ENCODE measurements at places on chromosomes 1 and 21.
A peak's percentile ranks its signal among the peaks of the same experiment; 100 is the strongest.

DNA sequence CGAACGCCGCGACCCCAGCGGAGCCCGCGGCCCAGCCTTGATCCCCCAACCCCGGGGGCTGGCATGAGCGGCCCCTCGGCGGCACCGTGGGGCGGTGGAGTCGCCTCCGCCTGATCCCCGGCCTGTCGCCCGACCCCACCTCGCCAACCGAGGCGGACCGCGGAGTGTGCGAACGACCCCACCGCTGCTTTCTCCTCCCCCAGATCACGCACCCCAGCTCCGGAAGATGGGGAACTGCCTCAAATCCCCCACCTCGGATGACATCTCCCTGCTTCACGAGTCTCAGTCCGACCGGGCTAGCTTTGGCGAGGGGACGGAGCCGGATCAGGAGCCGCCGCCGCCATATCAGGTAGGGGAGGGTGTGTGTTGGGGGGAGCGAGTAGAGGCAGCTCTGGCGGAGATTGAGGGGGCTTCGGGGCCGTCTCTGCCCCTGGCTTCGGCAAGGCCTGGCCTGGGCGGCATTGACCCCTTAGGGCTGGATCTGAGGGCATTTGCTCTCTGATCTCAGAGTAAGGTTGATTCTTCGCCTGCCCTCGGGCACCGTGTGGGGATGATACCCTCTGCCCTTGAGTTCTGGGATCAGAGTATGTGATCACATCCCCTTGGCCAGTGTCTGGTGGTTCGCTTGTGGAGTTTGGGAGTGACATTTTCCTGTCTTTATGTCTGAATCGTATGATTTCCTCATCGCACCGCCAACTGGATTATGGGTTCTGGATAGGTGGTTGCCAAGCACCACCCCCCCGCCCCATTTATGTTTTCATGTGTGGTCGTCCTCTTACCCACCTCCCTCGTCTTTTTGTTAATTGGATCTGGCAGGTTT, 668 bp downstream of the RNF11 start:
- peak; percentile 78 for DNase-seq

GRCh38 chr1:180183426-180183825, 28.8 kb downstream of the QSOX1 start:
- DNase-seq: no peak

- DNase-seq: no peak
Observed at GRCh38 chr21:33998402-33998801, 75.0 kb upstream of the MRPS6 start.

- no peak for DNase-seq
Observed at GRCh38 chr1:54456921-54457529, 50.8 kb upstream of the SSBP3 start.

- peak; percentile 80 for DNase-seq
Observed at GRCh38 chr1:101309334-101310311, 72.8 kb downstream of the S1PR1 start.

DNA sequence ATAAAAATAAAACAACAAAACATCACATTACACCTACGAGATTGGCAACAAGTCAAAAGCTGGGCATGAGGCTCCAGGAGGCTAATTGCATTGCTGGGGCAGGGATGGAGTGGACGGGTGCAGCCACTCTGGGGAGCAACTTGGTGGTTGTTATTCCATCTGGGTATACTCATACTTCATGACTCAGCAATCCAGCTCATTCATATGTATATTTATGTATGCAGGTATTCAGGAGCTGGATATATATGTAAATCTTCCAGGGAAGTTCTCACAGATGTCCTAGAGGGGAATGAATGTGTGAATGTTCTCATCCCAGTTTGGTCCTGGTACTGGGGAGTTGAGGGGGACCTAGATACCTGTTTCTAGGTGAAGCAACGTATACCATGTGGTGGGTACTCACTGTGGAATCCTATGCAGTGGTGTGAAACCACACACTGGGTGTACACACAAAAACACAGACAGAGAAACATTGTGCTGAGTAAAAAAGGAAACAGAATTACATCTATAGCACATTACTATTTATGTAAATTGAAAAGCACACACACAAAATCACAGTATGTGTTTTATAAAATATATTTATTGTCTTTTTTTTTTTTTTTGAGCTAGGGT, 79.7 kb upstream of the RAB4A start:
- DNase-seq: no peak

DNA sequence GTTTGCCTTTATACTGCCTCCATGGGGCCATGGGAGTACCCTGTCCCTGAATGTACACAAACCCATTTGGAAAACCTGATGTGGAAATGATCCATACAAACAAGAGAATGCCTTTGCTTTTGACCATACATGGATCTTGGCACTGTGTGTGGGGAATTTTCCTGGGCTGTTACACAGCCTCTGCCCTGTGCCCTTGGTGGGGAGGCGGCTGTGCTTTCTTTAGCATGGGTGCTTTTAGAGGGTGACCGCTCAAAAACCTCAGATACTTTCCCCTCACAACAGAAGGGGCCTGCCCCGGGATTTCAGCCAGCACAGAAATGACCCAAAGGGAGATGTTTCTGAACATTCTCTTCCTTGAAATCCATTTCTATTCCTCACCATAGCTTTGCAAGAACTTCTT, 194.8 kb downstream of the LMO4 start:
- no peak for DNase-seq

GRCh38 chr1:231039161-231040018, 664 bp downstream of the FAM89A start:
- peak; percentile 72 for DNase-seq

DNA sequence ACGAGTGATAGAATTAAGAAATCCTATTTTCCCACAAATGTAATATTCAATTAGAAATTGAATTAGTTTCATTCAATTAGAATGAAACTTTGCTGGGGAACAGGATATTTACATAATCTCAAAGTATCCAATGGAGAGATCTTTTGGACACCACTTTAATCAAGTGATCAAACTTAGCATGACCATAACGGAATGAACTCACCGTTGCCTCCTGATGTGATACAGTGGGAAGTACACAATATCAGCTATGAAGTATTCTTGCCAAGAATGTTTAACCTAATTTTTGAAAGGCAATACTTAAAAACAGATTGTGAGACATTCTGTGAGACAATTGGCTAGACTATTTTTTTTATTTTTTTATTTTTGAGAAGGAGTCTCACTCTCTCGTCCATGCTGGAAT, 16.6 kb downstream of the CDKN2C start:
- DNase-seq: no peak

DNA sequence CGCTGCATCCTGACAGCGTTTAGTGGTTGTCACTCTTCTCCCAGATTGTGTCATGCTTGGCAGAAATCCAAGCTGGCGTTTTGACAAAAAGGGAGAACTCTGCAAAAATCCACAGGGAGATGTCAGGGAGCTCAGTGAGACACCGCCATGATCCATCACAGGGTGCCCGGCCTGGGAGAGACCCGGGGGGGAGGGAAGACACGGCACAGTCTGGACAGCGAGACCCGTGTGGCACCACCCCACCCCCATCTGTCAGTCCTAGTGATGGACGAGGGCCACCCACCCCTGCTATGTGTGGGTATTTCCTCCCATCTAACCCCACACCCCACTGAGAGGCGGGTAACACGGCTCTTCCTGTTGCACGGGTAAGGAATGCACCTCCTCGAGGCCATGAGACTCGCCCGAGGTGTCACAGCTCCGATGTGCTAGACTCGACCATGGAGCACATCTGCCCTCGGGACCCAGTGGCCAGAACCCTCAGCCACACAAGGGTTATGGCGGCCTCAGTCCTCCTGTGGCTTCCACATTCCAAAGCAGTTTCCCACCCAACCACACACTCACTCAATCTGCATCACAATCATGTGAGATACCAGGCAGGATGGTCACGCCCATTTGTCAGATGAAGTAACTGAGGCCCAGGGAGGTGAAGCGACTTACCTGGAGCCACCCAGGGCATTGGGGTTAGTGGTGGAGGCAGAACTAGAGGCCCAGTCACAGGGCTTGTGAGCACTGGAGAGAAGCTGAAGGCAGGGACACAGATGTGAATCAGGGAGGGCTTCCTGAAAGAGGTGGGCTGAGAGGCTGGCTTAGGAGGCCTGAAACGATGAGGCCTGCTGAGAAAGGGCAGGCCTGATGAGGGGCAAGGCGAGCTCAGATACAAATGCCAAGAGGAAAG, 688.5 kb downstream of the MATN1 start:
- no peak for DNase-seq

GRCh38 chr1:151570819-151571218, 30.7 kb downstream of the TUFT1 start:
- no peak for DNase-seq

GRCh38 chr21:33949516-33950430, 34.2 kb upstream of the ATP5PO start:
- DNase-seq: peak; percentile 79

- no peak for DNase-seq
Observed at GRCh38 chr1:185774394-185774793, 40.2 kb downstream of the HMCN1 start.
